Astrocyte (in vitro differentiated cells and primary cell): ENCODE measurements at places on chromosomes 2 and 18. TPM values are rescaled to one million over a fixed set of nuclear protein-coding genes. Genes with fewer than 3 reads are reported as not detected.

DNA sequence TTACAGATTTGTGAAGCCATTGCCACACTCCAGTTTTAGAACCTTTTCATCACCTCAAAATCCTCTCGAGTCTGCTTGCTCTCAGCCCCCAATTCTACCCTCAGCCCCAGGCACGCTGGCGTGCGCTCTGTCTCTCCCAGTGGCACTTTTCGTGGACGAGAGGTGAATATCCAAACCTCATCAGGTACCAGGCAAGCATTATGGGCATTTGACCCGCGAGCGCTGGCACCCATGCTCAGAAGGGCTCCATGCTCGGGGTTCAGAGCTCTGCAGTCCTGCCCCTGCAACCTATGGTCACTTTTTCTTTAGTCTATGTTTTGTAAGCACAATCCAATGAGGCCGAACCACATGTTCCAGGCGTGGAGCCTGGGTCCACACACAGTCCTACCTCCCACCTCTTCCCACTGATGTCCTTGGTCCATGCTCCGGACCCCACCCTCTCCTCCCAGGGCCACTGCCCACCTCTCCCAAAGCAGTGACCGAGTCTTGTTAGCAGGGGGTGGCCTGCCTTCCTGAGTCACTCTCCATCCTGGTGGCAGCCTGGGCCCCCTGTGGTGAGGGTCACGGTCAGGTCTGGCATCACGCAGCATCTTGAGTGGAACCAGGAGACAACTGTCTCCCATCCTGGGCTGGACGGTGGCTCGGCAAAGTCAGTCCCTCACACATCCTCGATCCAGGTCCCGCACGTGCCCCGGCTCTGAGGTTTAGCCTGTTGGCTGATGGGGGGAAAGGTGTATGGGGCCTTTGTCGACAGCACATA is 256.9 kb downstream of the NDUFA10 start:
- no peak for DNase-seq

DNA sequence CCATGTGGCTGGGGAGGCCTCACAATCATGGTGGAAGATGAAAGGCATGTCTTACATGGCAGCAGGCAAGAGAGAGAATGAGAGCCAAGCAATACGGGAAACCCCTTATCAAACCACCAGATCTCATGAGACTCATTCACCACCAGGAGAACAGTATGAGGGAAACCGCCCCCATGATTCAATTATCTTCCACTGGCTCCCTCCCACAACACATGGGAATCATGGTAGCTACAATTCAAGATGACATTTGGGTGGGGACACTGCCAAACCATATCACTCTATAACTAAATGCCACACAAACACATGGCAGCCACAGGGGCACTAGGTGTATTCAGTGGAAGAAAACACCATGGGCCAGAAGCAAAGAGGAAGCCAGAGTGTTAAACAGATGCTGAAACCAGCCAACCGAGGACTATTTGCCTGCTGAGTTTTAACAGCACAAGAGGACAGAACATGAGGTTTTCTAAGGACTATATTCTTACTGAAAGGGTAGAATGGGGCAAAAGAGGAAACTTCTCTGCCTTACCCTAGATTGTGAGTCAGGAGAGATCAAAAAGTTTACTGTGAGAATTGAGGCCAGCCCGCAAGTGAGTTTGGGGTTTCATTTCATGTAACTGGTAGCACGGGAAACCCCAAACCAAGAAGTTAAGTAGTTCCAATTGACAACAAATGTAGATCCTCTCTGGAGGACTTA is 49.2 kb downstream of the SIGLEC15 start:
- DNase-seq = peak; percentile 42

CCDC195 gene
- total RNA-seq = not detected in 2 replicates

ATP6V1C2 gene
- total RNA-seq = 0.14 TPM in 1 of 2 replicates, not detected in the other

FAM124B gene
- not detected in 2 replicates for total RNA-seq
